ENCODE measurements at places on chromosomes 6 and 20. TPM values are rescaled to one million over a fixed set of nuclear protein-coding genes. Genes with fewer than 3 reads are reported as not detected.

GRCh38 chr20:60063739-60064380 is 105.6 kb downstream of the CDH26 start:
- DNase-seq: no peak

- DNase-seq: no peak
These were observed 345.3 kb upstream of the SLC35B3 start for GRCh38 chr6:8780653-8781052.

GRCh38 chr20:17910828-17911294 is 57.7 kb downstream of the SNX5 start:
- DNase-seq: no peak

METTL24 gene
- not detected for total RNA-seq

OR2W1 gene
- total RNA-seq: not detected

COL9A3 gene
- total RNA-seq: not detected

SLC17A9 gene
- total RNA-seq: 5.5 TPM

DNA sequence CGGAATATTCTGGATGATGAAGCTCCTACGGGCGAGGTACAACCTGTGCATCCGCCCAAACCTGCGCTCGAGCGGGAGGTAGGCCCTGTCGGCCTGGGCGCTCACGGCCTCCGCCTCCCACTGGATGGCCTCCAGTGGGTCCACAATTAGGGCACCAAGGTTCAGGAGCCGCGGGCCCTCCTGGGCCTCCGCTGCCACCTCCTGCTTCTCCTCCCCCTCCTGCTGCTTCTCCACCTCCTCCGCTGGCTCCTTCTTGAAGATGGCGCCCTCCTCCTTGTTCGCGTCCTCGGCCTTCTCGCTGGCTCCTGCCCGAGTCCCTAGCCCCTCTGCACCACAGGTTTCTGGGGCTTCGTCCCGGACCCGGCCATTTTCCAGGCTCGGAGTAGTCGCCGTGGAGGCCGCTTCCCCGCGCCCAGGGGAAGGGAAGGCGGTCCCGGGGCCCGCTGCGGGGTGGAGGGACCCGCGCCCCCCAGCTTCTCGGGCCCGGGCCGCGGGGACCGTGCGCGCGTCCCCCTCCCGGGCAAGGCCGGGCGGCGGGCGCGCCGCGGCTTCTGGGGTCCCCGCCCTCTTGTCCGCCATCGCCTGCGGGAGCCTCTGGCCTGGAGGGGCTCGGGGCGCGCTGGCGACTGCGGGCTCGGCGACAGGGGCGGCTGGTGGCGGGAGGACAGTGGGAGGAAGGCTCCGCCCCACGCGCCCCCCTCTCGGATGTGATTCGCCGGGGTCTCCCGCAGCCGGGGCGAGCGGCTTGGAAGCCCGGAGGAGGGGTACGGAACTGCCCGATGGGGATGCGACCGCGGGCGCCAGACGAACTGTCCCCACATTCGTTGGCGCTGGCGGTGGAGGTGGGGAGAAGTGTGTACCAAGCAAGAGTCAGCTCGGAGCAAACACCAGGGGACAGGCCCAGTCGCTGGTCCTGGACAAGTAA is 17.6 kb downstream of the PLAGL2 start:
- peak; percentile 69 for DNase-seq

PCK1 gene
- not detected for total RNA-seq

DNA sequence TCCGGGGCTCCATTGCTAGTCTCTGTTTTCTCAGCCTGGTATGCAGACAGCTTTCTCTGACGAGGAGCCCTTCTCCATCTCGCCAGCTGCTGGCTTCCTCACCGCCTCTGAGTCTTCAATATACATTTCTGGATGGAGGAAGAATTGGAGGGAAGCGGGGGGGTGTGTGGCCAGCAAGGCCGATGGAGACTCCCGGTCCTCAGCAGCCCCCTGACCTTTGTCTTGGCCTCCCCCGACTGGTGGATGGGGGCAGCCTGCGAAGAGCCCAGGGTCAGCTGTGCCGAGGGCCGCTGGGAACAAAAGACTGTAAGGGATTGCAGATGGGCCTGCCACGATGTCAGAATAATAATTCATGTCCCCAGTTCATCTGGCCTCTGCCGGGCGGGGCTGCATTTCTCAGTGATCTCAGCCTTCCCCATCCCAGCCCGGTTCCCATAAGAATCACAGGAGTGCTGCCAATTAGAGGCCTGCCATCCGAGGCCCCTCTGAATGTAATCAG is 54.3 kb upstream of the STX16 start:
- no peak for DNase-seq

RIMS1 gene
- total RNA-seq: not detected

DSP gene
- not detected for total RNA-seq

GRCh38 chr6:82172594-82172993 is 75.0 kb downstream of the IBTK start:
- no peak for DNase-seq

DNA sequence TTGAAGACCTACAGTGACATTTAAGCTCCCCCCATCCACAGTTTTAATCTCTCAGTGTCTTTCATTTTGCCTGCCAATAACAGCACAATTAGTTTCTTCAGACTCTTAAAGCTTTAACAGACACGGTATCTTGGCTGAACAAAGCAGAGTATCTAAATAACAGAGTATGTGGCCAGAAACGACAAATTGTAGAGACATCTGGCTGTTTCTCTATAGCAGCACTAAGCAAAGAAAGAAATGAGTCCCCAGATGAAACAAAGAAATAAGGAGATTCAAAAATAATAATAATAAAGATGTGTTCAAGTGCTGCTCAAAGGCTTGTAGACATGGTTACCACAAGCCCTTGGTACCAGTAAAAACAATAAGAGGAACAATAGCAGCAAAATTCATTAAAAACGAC is 97.8 kb upstream of the HDAC2 start:
- no peak for DNase-seq

COX4I2 gene
- total RNA-seq: not detected

PRKN gene
- 5.4 TPM for total RNA-seq

CCR6 gene
- 15.9 TPM for total RNA-seq

LGSN gene
- total RNA-seq: not detected

DNA sequence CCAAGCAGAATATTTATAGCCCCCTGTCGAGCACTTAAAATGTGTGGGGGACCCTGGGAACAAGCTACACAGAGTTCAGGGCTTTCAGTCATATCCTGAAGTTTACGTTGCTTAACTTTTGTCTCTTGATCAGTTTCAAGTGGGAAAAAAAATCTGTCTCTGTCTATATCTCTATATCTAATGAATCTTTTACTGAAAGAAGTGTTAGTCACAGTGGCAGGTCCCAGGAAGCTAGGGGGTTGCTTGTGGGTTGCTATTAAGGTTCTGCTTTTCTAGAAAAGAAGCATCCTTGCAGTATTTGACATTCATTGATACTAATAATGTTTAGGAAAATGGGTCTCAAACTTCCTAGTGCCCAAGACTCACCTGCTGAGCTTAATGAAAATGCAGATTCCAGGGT is 76.7 kb upstream of the CLDN20 start:
- no peak for DNase-seq

DNA sequence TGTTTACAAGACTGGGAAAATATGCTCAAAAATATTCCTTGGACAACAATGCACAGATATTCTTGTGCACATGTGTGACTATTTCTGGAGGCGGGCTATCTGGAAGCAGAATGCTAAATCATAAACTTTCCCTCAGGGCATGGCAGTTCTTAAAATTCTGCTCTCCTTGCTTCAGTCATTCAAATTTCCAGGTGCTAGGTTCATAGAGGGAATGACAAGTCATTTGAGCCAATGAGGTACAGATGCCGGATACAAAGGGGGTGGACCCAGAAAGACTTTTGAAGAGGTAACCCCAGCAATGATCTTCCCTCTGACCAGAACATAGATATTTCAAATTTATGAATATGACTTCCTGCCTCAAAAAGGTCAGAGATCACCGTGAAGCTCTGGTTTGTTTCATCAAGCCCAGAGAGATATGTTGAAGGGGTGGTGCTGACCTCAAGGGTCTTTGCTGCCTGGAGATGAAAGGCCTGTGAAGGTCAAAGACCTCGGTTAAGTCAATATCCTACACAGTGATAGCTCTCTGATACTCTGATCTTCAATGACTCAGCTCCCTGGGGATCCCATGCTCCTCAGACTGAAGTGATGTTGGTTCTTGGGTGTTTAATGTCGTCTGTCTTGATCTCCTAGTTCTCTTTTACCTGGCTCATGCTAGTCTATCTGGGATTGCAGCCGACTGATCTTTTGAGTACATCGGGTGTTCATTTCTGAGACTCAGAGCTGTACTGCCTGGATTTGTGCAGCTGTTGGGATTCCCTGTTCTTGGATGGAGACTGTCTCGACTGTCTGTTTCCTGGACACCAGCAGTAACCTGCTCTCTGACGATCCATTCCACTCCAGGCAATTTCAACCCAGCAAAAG is 47.5 kb upstream of the TSHZ2 start:
- DNase-seq: no peak

GRCh38 chr6:28841290-28841689 is 82.5 kb downstream of the TRIM27 start:
- DNase-seq: no peak

DNA sequence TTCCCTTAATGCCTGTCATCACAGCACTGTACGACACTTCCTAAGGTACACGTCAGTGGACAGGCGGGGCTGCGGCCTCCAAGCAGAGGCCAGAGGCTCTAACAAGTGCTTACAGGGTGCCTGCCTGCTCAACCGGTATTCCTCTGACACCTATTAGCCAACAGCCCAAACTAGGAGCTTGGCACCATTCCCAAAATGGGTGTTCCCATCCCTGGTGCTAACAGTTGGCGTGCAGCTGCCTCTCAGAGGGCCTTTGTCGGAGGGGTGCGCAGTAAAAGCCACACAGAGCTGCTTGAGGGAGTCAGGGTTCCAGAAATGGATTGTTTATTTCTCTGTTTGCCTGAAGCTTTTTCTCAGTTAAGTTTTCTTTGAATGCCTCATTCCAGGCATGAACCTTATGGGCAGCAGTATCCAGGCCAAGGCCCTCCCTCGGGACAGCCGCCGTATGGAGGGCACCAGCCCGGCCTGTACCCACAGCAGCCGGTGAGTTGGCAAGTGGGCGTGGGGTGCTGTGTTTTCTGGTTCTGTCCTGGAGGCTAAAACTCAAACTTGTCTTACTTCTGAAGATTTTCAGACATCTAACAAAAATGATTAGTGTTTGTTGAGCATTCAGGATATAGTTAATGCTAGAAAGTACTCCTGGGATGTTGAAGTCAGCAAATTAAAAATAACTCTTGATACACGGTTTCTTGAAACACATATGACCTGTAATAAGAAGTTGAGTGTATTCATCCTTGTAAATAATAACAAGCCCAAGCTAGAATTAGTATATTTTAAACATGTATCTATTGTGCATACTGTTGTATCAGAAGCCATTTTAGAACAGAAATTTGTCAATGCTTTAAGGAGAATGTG is 124.7 kb downstream of the TMEM242 start:
- no peak for DNase-seq

DNA sequence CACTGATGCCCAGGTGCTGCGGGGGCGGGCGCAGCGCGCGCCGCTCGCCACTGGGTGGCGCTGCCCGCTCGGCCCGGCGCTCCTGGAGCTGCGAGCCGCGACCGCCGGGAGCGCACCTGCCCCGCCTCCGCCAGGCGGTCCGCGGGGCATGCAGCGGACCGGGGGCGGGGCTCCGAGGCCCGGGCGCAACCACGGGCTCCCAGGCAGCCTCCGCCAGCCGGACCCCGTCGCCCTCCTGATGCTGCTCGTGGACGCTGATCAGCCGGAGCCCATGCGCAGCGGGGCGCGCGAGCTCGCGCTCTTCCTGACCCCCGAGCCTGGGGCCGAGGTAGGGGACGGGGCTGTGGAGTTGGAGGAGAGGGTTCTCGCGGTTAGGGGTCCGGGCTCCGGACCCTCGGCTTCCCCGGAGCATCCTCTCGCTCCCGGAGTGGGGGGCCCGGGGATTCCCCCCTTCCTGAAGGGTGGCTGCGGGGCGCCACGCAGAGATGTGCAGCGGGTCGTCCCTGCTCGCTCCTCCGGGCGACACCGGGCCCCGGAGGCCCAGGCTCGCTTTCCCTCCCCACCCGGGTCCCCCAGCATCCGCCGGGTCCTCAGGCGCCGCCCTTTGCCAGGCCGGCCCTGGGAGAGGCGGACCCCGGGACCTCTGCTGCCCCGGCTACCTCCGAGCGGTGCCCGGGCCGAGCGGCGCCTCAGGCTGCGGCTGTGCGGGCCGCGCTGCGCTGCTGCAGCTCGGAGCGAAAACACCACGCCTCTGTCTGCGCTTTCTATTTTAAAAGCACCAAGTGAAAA is at the start of gene BCAS4:
Gene BCAS4 (plus strand): TSS at position 216 of the 789 bp plus-strand sequence. CDS start 23 bp downstream, at position 239.
- DNase-seq: peak; percentile 90

DNA sequence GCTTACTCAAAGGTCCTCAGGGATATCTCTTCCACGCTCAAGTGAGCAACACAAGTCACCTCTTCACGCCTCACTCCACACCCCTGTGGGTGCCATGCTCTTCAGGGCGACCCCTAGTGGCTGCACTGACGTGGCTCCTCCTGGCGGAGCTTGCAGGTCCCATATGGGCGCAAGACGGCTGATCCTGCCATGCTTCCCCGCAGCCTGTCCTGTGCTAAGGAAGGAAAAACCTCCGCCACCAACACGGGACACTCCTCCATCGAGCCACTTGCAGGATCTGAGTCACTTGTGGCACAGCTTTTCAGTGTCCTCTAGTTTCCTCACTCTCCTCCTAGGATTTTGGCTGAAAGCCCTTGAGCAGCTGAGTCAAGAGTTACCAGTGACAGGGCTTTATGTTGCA is 90.7 kb downstream of the KHDC1L start:
- DNase-seq: no peak

All from CD4-positive, alpha-beta T cell (primary cell).